SK-N-SH (cell line): ENCODE measurements at places on chromosomes 1 and 21. TPM values are rescaled to one million over a fixed set of nuclear protein-coding genes. Genes with fewer than 3 reads are reported as not detected.

Gene FMO5
- polyA plus RNA-seq, result 0.30 and 0.50 TPM in 2 replicates

Gene ZNF496
- 23.2 and 27.5 TPM in 2 replicates for polyA plus RNA-seq

Gene SFT2D2
- 9.3 and 13.2 TPM in 2 replicates for polyA plus RNA-seq

Gene SAMD11
- 2.1 and 3.7 TPM in 2 replicates for polyA plus RNA-seq

Gene ZNF683
- polyA plus RNA-seq, result not detected in 2 replicates

Gene PODN
- polyA plus RNA-seq, result 2.0 and 2.9 TPM in 2 replicates

Gene PPP2R5A
- 5.4 and 6.1 TPM in 2 replicates for polyA plus RNA-seq
